ENCODE measurements at places on chromosomes 3 and 15.
A peak's percentile ranks its signal among the peaks of the same experiment; 100 is the strongest.

DNA sequence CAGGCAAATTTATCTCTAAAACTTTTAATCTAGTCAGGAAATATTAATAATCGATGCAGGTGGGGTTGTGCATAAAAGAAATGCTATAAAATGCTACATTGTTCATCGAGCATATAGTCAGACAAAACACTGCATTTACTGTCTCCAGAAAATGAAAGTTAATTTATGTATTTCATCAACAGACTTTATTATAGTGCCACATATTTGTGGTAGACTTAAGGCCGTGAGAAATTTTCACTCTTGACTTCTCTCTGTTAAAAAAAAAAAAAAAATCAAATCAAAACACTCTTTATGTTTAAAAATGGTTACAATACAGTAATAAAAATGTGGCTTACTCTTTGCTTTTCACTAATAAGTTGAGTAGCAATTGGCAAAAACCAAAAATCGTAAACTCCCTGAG is 67.4 kb downstream of the RBMS3 start:
- no peak for DNase-seq

DNA sequence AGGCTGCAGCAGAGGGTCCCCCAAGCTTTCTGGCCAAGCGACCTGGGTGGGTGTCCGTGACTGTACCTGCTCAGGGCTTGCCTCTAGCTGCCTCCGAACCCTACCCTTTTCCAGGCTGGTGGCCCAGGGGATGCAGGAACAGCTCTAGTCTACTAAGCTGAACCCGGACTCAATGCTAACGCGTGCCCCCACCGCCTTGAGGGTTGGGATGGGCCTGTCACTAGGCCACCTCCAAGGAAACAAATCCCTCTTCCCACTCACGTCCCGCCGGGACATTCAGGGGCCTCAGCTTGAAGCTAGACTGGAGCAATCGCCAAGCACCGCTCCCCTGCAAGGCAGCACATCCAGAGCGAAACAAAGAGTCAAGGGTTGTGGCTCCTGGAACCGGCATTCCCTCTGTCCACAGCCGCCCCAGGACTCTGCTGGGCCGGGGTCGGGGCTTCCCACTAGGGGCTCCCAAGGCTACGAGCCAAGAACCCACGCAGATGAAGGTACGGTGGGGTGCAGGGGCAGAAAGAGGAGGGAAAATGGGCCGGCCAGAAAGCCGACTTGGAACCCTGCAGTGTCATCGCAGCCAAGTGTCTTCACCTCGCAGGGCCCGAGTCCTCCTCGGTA is 2.9 kb downstream of the FBXL22 start:
- DNase-seq, result no peak

DNA sequence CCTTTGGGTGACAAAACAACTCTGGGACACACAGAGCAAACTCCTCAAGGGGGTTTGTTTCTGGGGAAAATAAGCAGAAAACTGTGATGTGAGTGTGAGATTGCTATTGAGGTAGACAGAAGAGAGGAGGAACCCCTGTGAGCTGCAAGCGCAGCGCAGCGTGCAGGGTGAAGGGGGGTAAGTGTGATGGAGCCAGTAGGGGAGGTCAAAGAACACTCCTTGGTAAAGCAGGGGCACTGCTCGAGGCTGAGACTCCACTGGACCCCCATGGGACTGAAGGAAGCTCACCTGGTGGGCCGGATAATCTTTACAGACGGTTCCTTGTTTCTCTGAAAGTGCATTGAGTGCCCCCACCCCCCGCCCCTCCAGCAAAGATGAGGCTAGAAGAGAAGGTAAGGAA is 7.5 kb downstream of the INAFM2 start:
- DNase-seq, result no peak

DNA sequence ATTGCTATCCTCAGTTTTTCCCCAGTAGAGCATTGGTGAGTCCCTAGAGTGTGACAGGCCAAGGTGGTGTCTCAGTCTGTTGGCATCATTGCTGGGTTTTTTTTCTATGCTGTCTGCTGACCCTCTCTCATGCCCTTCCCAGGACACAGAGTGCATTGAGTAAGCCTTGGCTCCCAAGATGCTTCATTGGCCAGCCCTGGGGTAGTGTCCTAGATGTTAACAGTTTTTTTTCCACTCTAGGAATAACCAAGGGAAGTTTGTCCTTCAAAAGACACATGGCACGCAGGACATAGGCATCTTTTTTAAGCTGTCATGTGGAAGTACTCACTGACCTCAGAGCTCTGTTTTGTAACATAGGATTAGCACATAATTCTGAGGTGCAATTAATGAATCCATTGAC is 19.5 kb downstream of the ADAMTSL3 start:
- DNase-seq, result no peak

GRCh38 chr3:189573004-189573403 is 58.2 kb upstream of the TP63 start:
- no peak for DNase-seq

DNA sequence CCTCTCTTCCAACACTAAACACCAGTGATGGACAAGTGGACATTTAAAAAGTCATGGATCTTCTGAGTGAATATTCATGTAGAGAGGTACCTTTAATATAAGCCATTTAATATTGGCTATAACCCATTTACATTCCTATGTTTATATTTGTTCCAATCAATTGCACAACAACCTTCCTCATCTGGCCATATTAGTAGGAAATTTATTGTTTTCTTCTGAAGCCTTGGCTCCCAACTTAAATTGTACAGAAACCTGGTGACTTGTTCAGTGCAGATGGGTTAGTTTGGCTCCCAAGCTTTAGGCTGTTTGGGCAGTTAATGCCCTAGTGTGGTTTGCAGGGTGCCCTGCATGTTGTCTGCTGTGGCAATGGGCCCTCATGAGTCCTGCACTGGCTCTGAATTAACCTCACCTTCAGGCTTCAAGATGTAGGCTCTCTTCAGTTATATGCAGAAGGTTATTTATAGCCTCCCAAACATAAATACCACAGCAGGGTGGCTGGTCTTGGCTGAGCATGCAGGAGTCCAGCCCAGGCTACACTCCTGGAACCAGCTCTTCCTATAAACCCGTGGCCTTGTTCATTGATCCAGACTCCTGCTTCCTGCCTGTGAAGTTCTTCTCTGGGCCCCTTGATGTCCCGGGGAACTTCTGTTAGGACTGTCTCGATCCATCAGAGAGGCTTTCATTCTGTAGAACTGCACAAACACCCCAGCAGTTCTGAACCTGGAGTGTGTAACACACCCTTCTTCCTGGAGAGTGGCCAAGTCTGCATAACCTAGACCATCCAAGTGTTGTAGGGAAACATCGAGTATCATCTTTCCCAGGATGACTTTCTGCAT is 57.0 kb downstream of the DUT start:
- DNase-seq, result no peak

- peak; percentile 46 for DNase-seq
Measured at GRCh38 chr15:90592131-90592881, 62.6 kb downstream of the CRTC3 start.

DNA sequence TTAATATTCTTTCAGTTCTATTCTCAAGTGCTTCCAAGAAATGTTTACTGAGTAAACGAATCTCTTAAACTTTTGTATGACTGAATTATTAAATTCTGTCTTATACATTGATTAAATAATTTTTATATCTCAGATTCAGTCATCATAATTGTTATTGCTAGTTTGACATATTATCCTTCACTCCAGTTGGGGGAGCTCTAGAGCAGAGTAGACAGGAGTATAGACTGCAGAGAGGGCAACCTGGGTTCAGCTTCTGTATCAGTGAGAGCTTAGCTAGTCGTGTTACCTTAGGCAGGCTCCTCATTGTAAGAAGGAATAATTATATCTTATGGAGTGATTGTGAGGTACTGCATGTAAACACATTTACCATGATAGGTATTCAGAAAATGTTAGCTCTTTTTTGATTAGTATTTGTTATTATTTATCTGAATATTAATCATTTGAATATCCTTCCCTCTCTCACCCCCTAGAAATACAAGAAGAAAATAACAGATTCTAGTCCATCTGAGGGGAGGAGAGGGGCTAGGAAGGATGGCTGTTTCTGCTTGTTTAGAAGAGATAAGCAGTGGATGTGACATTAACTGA is 31.0 kb upstream of the ZCWPW2 start:
- DNase-seq, result peak; percentile 60

GRCh38 chr3:62531981-62532380 is 158.6 kb upstream of the FEZF2 start:
- DNase-seq, result no peak

All from suppressor macrophage treated with lipopolysaccharide for 4 hours (primary cell).